Fibroblast of pulmonary artery (primary cell): ENCODE measurements at places on chromosomes 7 and 10.

DNA sequence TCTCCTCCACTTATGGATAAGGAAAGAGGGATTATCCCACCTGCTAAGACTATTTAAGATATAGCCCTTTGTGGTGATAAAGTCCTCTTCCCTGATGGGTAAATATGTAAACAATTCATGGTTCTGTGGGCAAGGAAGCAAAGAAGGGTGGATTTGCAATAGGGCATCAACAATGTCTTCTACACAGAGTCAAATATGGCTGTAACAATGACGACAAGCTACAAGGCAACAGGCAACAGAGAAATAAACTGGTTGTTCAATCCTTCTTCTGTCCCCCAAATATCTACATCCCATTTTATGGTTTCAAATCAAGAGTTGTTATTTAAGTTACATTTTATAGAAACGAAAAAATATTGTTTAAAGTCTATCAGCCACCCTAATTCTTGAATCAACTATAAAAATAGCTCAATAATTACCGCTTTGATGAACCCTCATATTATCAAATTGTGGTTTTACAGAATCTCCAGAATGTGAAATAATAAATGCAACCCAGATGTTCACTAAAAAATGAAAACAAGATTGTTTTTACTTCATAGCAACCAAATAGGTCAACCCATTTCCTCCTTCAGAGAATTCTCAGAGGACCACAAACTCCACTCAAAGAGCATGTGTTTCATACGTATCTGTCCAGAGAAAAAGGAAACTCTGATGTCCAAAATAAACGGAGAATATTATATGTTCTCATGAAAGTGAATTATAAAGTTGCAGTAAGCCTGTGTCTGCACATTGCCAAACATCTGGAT is 13.8 kb downstream of the CYTH3 start:
- DNase-seq, result peak; percentile 94

- peak; percentile 73 for DNase-seq
Observed at GRCh38 chr7:150778738-150779301, 21.3 kb downstream of the TMEM176B start.

DNA sequence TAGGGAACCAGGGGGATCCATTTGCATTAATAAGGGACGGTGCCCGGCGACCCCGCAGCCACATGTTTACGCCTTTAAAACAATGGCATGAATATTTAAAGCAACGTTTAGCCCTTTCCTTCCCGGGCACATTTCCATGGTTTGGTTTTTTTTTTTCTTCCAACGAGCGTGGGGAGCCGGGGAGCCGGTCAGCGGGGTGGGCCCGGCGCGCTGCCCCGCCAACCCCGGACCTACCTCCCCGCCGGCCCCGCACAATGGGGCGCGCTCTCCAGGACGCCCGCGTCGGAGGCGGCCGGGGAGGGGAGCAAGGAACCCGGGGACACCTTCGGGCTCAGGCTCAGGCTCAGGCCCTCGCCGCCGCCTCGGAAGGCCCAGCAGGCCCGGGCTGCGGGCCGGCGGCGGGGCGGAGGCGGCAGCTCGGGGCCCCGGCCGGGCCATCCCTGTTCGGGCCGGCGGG is 1.0 kb downstream of the SEPHS1 start:
- peak; percentile 21 for DNase-seq

GRCh38 chr10:69742928-69743602 is 58.6 kb upstream of the COL13A1 start:
- peak; percentile 59 for DNase-seq

DNA sequence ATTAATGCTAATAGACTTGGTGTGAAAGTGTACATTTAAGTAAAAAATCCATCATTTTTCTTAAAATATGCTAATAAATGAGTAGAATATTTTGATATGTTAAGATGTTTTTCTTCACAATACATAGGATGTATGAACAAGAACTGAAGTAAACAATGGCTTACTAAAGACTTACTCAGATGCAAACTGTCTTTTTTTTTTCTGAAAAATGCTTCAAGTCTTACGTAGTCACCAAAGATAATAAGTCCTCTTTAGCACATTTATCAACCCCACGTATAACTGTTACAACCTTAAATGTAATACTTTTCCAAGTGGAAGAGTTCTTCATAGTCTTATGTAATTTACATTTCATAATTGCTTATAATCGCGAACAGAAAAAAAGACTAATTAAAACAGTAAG is 54.8 kb downstream of the MDFIC start:
- DNase-seq, result peak; percentile 57

GRCh38 chr7:150357270-150357669 is 11.4 kb upstream of the REPIN1 start:
- no peak for DNase-seq

DNA sequence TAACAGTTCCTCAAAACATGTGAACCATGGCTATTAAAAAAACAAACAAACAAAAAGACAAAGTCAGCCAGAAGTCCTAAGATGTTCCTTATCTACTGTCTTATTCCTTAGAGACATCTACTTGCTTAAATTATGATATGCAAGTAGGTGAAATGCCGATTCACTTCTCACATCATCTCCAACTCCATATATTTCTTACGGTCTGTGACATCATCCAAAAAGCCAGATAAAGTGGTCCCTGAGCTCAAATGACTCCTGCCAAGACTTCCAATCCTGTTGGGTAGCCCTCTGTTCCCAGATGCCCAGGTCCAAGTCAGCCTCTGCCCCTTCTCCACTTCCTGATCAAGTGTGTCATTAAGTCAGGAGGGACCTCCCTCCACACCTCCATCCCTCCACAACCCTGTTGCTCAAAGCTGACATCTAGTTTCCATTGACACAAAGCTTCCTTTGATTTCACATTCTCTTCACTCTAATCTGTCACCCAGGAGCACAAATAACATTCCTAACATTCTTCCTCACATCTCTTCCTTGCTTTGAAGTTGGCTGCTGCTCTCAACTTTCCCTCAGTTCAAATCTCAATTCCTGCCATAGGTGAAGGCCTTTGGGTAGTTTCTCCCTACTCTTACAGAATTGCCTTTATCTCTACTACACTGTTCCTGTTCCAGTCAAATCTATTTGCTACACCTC is 56.1 kb upstream of the PDLIM1 start:
- peak; percentile 38 for DNase-seq

DNA sequence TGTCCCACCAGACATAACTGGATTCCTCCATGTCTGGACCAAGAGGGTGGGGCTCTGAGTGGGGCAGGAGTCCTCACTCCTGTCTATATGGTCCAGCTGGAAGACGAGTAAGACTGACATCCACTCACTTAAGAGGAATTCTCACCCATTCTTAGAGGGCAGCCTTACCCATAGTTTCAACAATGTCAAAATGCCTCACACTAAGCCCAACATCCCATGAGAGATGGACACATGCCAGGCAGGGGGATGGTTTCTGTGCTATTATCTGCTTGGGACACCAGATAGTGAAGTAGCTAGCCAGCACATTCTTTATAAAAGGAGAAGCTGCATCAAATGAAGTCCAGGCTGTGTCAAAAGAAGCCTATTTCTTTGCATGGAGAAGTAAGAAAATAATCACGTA is 4.7 kb upstream of the LANCL2 start:
- DNase-seq, result no peak
